ENCODE measurements at places on chromosomes 13 and 19. TPM values are rescaled to one million over a fixed set of nuclear protein-coding genes. Genes with fewer than 3 reads are reported as not detected.

- no peak for DNase-seq
Observed at GRCh38 chr13:102132777-102133295, 269.0 kb downstream of the FGF14 start.

Gene TEX29
- total RNA-seq = not detected

DNA sequence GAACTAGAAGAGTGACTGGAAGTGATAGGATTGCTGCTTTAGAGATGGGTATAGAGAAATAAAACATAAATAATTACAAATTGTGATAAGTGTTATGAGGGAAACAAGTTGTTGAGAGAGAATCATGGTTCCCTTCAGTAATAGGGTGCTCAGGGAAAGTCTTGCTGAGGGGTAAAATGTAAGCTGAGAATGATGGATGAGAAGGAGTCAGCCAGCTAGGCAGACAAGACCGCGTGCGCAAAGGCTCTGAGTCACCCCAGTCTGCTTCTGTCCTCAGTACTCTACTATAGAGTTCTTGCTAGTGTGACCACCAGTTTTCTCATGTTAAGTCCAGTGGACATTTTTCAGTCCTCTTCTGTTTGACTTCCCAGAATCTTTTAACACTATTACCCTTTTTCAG lies 39.5 kb downstream of the PCCA start:
- no peak for DNase-seq

Gene CCDC194
- total RNA-seq = not detected

Gene POLR2E
- total RNA-seq = 281 TPM
